Activated CD8-positive, alpha-beta T cell treated with anti-CD3 and anti-CD28 coated beads, Interleukin-2, amount 10 ng/mL, durations not matched to agents 7 days and 5 days (primary cell): ENCODE measurements at places on chromosomes 3 and 15.

DNA sequence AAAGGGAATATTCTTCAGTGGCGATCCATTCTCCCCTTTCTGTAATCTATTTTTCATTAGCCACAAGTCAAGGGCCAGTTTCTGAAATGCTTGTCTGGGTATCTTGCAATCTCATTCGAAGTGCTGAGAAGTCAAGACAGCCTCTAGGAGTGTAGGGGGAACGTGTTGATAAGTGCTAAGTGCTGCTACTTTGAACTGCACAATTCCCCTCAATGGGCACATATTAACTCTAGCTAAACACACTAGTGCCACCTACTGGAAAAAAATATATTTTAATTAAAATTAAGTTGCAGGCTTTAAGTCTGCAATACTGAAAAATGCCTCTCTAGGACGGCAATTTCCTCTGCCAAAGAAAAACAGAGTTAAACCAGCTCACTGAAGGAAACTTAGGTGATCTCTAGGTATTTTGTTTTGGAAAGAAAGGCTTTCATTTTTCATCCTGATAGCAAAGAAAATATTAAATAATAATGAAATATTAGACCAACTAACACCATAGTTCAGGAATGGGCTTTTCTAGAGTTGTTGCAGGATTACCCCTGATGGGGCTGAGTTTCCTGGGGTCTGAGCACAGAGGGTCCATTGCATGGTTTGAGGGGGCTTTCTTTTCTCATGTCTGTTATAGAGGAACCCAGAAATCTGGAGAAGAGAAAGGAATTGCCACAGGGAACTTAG lies 181.9 kb upstream of the KBTBD8 start:
- no peaks in the 10 kb centered on the region for H3K4me1 ChIP-seq
- H3K27ac ChIP-seq = no peak overlapping the region
- H3K27me3 ChIP-seq = peaks cover 11% of the 10 kb centered on the region
- no peak overlapping the region for H3K4me3 ChIP-seq
- no peaks in the 10 kb centered on the region for H3K36me3 ChIP-seq
- DNase-seq = peak; percentile 23

GRCh38 chr15:73758461-73758860 lies 5.3 kb upstream of the INSYN1 start:
- H3K27ac ChIP-seq = no peak overlapping the region
- no peaks in the 10 kb centered on the region for H3K36me3 ChIP-seq
- H3K4me3 ChIP-seq = no peak overlapping the region
- no peak for DNase-seq
- H3K4me1 ChIP-seq = no peaks in the 10 kb centered on the region

DNA sequence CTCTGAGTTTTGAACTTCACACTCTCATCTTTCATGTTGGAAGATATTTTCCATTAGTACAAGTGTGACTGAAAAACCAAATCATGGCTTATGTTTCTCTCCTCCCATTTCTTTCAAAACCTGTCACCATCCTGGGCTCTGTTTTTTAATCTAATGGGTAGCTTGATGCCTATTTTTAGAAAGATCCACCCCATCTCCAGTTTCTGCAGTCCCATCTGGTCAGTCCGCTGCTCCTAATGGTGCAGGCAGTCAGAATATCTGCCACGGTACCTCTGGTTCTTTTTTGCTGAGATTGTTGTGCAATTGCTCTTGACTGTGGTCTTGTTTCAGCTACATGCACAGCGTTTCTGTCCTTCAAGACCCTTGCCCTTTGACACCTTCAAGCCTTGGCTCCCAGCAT lies 240.9 kb upstream of the CADM2 start:
- no peaks in the 10 kb centered on the region for H3K36me3 ChIP-seq
- no peak overlapping the region for H3K4me3 ChIP-seq
- no peaks in the 10 kb centered on the region for H3K4me1 ChIP-seq
- no peak overlapping the region for H3K27ac ChIP-seq
- no peak for DNase-seq

DNA sequence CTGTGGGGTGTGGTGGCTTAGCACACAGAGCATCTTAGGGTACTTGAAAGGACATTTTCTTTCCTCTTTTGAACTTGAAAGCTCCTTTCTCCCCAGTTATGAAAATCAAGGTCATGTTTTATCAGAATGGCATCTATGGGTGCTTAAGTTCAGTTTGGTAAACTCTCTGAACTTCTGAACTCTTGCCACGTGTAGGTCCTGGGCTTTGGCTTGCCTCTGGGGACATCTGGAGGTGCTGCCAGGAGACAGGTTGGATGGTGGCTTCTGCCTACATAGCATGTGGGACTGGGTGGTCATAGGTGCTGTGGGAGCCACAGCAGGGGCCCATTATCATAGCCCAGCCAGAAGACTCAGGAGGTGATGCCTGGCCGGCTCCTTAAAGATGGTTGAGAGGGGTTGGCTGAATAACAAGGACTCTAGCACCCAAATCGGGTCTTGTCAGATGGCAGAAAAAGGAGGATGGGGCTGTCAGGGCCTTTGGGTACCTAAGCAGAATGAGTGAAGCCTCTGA lies 15.6 kb downstream of the GHRL start:
- H3K27me3 ChIP-seq = no peaks in the 10 kb centered on the region
- DNase-seq = no peak
- no peak overlapping the region for H3K4me3 ChIP-seq
- H3K36me3 ChIP-seq = peaks cover 60% of the 10 kb centered on the region

DNA sequence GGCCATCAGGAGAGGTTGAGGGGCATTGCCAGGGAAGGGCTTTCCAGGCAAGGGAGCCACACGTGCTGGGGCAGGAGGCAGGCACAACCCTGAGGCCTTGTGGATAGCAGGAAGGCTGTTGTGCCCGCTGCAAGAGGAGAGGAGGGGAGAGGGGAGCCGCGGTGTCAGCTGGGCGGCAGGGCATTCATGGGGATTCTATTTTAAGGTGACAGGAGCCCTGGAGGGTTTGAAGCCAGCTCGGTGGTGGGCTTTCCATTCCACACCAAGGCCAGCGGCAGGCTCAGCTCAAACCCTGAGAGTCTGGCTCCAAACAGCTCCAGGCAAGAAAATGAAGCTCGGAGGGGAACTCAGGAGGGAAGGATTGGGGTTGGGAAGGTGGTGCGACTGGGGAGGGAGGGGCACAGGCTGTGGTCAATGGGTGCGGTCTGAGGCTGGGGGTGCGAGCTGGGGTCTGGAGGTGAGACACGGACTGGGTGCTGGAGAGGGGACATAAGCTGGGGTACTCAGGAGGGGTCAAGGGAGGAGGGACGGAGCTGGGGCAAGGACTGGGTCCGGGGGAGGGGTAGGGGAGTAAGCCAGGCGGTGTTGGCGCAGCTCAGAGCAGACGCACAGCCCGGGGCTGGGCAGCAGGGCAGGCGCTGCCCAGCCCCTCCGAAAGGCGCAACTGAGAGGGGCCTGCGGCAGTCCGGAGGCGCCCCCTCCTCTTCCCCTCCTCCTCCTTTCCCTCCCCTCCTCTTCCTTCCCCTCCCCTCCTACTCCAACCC lies 43.4 kb downstream of the TPRA1 start:
- H3K36me3 ChIP-seq = no peaks in the 10 kb centered on the region
- H3K4me3 ChIP-seq = peak overlapping the region; percentile 38
- DNase-seq = no peak
- peaks cover 6% of the 10 kb centered on the region for H3K27me3 ChIP-seq
- H3K4me1 ChIP-seq = peaks cover 8% of the 10 kb centered on the region
- no peak overlapping the region for H3K27ac ChIP-seq

DNA sequence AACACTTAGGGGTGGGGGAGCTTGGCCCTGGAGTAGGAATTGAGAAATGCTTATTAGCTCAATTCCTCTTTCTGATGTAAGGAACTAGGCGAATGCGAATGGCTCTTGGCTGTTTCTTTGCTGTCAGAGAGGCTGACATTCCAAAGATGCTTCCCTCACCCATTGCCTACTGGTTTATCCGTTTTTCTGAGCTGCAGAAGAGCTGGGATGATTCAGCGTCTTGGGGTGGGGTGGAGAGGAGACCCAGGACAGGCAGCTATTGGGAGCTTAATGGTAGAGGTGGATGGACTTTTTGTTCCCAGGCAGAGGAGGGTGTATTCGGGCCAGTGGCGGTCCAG lies 9.8 kb downstream of the PLEKHO2 start:
- DNase-seq = no peak
- H3K27me3 ChIP-seq = no peaks in the 10 kb centered on the region
- H3K36me3 ChIP-seq = peaks cover 64% of the 10 kb centered on the region
- H3K4me1 ChIP-seq = peaks cover 50% of the 10 kb centered on the region
- H3K4me3 ChIP-seq = no peak overlapping the region
- H3K27ac ChIP-seq = no peak overlapping the region
